HT1080 (cell line): ENCODE measurements at places on chromosomes 5 and 9.

DNA sequence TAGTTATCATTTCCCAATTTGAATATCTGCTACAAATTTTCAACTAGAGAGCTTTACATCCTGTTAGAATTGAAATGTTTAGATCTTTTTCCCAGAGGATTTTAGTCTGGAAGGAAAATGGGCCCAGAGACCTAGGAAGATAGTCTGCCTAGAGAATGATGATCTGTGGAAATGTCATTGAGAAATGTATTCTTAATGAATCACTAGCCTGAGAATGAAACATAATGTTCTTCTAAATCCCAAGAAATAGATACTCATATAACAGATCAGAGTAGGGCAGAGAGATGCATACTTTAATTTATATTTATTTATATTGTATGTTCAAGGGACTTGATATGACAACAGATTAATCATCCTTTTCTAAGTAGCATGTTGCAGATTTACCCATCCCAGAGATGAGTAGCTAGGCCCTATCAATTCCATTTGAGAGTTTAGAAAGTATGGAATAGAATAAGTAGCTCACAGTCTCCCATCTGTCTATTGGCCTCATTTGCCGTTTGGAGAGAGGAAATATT is 25.1 kb upstream of the SLC44A1 start:
- DNase-seq, result no peak

GRCh38 chr9:94921092-94921471 is 194.6 kb downstream of the AOPEP start:
- DNase-seq, result peak; percentile 60

DNA sequence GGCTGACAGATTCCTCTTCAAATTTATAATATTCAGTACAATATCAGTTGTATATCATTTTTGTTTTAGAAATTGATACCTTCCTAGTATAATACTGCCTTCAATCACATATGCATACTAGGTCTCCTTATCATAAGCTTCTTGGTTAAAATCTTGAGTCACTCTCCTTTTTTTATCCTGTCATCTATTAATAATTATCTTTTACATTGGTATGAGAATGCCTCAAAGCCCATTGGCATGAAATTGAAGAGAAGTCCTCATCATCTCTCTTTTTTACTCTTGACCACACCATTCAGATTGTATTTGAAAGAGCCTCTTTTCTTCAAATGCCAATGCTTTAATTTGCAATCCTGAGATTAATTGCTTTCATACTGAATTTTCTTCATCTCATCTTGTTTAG is 810.3 kb downstream of the BRINP1 start:
- DNase-seq, result no peak

- no peak for DNase-seq
Measured at GRCh38 chr5:167804512-167805220, 486.8 kb upstream of the WWC1 start.

DNA sequence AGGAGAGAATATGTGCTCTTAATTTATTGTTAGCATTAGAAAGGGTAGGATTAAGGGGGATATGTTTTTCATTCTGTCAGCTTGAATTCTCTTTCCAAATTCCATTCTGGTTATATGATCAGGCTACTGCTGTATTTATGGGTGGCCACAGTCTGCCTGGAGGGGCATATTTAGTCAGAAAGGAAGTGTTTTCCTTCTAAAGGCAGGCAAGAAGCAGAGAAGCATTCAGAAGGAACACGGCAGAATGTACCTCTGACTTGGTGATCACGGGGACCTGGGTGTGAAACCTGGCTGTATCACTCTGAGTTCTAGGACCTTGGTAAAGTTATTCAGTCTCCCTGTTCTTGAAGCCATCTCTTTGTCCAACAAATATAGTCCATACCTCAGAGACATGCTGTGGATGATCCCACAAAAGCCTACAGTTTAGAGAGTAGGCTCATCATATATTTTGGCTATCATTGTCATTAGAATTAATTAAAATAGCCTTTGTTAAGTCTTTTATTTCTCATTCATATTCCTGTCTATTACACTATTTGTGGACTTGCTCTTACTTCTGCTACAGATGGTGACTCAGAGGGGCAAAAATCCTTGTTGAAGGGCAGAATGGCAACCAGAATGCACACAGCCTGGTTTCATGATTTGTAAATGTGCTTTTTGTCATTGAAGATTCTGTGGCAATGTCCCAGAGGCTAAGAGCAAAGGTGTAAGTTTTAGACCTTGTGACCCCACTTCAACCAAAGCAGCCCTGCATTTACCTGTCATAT is 2.7 kb downstream of the TNC start:
- peak; percentile 18 for DNase-seq

- DNase-seq, result no peak
Measured at GRCh38 chr9:95634536-95634935, 117.8 kb upstream of the PTCH1 start.

DNA sequence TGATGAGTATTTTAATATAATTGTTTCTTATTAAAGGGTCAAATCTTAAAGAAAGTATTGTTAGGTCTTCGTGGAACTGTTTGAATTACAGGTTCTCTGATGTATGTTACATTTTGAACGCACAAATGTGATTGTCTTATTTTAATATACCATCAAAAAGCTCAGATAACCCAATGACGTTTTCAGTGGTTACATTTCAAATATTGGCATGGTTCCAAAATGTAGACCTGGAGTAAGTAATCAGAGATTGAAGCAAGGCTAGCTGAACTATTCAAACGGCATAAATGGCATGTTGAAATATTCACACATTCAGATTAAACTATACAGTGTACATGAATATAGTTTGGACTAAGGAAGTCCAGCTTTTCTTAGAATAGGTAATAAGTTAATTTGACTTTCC is 281.7 kb upstream of the EFNA5 start:
- no peak for DNase-seq
